ENCODE measurements at places on chromosomes 12 and 14. TPM values are rescaled to one million over a fixed set of nuclear protein-coding genes. Genes with fewer than 3 reads are reported as not detected.

DNA sequence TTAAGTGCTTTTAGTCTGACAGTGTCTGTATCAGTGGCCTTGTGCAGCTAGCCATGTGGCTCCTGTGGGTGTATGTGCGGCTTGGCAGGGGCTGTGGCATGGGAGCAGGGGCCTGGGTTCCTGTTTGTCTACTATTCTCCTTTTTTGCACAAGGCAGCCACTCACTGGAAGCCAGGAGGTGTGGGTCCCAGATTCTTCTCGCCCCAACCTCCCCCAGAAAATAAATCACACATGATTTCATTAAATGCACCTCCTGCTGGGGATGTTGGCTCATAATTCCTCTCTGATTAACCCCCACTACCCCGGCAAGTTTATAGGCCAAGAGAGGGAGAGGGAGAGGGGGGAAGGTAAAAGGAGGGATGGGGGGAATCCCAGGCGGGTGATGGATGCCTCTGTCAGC is 17.6 kb downstream of the CALCOCO1 start:
- no peak overlapping the region for H3K27ac ChIP-seq
- no peaks in the 10 kb centered on the region for H3K36me3 ChIP-seq
- H3K27me3 ChIP-seq, result peaks cover 26% of the 10 kb centered on the region
- no peaks in the 10 kb centered on the region for H3K4me1 ChIP-seq
- DNase-seq, result no peak

DNA sequence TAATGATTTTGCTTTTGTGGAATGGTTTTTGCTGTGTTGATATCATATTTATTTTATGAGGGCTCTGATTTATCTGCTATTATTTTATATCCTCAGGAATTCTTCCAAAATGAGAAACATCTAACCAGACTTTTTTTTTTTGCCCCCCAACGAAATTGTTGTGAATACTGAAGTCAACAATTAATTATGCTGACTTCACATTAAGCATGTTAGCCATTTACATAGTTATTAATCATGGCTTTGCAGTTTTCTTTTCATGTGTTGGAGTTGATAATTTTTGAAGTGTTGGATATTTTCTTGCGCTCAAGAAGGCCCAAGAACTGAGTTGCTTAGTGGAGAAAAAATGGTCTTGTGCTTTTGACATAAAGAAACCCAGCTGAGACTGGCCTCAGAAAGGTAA is 246.6 kb upstream of the CRY1 start:
- peaks cover 10% of the 10 kb centered on the region for H3K4me1 ChIP-seq
- H3K4me3 ChIP-seq, result no peak overlapping the region
- no peak overlapping the region for H3K27ac ChIP-seq
- no peaks in the 10 kb centered on the region for H3K36me3 ChIP-seq

DNA sequence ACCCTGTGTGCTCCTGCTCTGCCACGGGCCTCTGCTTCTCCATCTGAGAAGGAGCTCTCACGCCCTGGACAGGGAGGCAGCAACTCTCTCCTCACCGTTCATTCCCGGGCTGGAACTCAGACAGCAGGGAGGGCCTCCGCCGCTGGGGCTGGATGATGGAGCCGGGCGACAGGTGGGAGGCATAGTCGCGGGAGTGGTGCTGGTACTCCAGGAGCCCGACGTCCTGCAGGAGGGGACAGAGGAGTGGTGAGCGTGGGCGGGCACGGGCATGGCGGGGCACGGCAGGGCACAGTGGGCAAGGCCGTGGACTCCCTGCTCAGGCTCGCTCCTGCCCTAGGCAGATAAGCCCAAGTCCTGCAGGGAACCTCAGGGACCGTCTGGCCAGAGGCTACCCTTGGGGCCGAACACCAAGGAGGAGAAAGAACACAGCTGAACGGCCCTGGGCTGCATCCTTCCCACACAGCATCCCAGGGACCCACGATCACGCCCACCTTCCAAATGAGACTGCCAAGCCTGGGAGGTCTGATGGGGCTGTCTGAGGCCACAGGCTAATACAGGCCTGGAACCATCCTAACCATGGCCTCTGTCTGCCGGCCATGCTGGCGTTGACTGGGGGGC is 81.0 kb downstream of the NCOR2 start:
- H3K36me3 ChIP-seq, result peaks cover 16% of the 10 kb centered on the region
- H3K4me3 ChIP-seq, result no peak overlapping the region
- DNase-seq, result no peak
- H3K4me1 ChIP-seq, result peaks cover 12% of the 10 kb centered on the region
- no peak overlapping the region for H3K27ac ChIP-seq
- no peaks in the 10 kb centered on the region for H3K27me3 ChIP-seq

GRCh38 chr12:12804011-12804410 is 9.1 kb upstream of the DDX47 start:
- H3K4me3 ChIP-seq, result no peak overlapping the region
- no peaks in the 10 kb centered on the region for H3K27me3 ChIP-seq
- DNase-seq, result peak; percentile 29
- no peak overlapping the region for H3K27ac ChIP-seq
- peaks cover 44% of the 10 kb centered on the region for H3K4me1 ChIP-seq

DNA sequence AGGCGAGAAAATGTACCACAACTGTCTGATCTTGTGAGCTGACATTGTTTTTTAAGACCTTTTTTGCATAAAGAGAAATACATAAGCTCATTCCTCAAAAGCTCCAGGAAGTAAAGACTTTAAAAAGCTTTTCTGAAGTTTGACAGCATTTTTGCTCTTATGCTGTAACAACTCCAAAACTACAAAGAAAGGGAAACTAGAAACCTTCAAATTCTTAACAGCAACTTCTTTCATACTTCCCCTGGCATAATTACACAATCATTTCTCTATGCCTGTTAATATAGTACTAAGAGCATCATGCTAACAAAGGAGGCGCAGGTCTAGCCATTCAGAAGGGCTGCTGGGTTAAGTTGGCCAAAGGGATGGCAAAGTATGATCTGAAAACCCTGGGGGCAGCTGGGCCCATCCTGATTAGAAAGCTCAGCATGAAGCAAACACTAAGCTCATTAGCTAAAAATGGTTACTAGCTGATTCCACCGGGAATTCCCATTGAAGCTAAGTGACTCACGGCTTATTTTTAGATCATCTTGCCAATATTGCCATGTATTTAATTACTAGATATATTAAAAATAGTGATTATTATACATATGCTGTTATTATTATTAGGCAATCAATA is 26.1 kb upstream of the ANP32D start:
- H3K36me3 ChIP-seq, result no peaks in the 10 kb centered on the region
- no peak overlapping the region for H3K4me3 ChIP-seq
- H3K27ac ChIP-seq, result no peak overlapping the region
- H3K4me1 ChIP-seq, result no peaks in the 10 kb centered on the region

- no peak overlapping the region for H3K27ac ChIP-seq
- no peaks in the 10 kb centered on the region for H3K36me3 ChIP-seq
- H3K4me1 ChIP-seq, result no peaks in the 10 kb centered on the region
- no peaks in the 10 kb centered on the region for H3K27me3 ChIP-seq
- no peak for DNase-seq
- no peak overlapping the region for H3K4me3 ChIP-seq
These were observed 79.4 kb downstream of the LIN7A start for GRCh38 chr12:80858356-80858755.

- H3K4me3 ChIP-seq, result no peak overlapping the region
- no peaks in the 10 kb centered on the region for H3K27me3 ChIP-seq
- DNase-seq, result no peak
These were observed 59.3 kb downstream of the PPP1R13B start for GRCh38 chr14:103788086-103788485.

DNA sequence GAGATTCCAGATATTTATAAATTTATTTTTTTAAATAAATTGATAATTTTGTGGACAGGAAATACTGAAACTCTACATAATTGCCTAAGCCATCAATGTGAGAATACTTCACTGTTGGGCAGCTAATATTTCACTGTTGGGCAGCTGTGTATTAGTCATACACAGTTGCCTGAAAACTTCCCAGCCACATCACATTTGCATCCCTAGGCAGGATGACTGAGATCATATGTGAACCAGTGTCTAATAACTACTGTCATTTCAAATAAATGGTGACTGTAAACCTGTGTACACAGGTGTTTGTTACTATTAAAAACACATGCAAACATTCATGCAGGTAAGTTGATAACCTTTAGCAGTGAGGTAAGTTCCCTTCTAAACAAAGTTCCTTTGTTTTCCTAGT is 43.9 kb downstream of the TMTC3 start:
- no peak for DNase-seq
- H3K4me1 ChIP-seq, result 0 out of 2 replicates have a peak, but pooled peaks cover 7% of the 10 kb centered on the region
- no peak overlapping the region for H3K4me3 ChIP-seq

DNA sequence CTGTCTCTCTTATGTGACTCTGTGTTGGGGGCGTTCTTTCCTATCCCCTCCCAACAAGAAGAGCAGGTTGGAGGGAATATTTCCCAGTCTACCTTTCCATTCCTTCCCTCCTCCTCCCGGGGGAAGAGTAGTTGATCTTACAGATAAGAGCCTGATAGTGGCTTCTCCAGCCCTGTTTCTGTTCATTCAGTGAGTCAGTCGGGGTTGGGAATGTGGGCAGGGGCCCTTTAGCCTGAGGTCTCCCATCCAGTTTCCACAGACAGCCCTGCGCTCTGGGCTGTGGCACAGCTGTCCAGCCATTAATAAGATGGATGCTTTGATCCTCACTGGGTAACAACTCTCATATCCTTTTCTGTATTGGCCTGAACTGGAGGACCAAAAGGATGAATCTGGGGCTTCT is 18.1 kb upstream of the PPP1R1A start:
- H3K27me3 ChIP-seq, result no peaks in the 10 kb centered on the region
- H3K4me3 ChIP-seq, result no peak overlapping the region
- H3K4me1 ChIP-seq, result no peaks in the 10 kb centered on the region
- no peak for DNase-seq
- H3K36me3 ChIP-seq, result no peaks in the 10 kb centered on the region

- H3K27ac ChIP-seq, result no peak overlapping the region
- peak; percentile 30 for DNase-seq
- no peaks in the 10 kb centered on the region for H3K27me3 ChIP-seq
- no peaks in the 10 kb centered on the region for H3K4me1 ChIP-seq
These were observed 197.5 kb upstream of the TMEM132C start for GRCh38 chr12:128069359-128069997.

- H3K36me3 ChIP-seq, result no peaks in the 10 kb centered on the region
- DNase-seq, result no peak
- H3K4me1 ChIP-seq, result no peaks in the 10 kb centered on the region
- H3K4me3 ChIP-seq, result no peak overlapping the region
- no peak overlapping the region for H3K27ac ChIP-seq
These were observed 113.0 kb downstream of the SEC23A start for GRCh38 chr14:38989922-38990546.

DNA sequence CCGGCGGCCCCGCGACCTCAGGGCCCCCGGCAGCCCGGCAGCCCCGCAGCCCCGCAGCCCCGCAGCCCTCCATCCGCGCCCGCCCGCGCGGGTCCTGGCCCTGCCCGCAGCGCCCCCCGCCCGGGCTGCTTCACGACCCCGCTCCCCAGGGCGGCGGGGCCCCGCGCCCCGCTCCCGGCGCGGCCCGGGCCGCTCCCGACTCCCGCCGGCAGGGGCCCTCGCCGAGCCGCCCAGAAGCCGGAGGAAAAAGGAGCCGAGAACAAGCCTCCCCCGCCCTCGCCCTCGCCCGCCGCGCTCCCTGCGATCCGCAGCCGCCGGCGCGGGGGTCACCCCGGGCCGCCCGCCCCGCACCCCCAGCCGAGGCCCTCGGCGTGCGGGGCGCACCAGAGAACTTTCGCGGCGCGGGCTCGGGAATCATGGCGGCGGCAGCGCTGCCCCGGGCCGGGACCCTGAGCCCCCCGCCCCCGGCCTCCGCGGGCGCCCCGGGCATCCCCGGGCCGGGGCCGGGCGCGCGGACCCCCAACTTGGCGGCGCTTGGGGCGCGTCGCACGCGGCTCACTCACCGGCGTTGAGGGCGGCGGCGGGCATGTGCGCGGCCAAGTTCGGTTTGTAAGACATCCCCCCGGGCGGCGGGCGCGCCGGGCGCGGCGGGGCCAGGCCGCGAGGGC is 521 bp downstream of the CDK2AP1 start:
- peak; percentile 31 for DNase-seq
- peaks cover 23% of the 10 kb centered on the region for H3K4me1 ChIP-seq
- H3K4me3 ChIP-seq, result peak overlapping the region; percentile 95
- peak overlapping the region; percentile 83 for H3K27ac ChIP-seq
- H3K27me3 ChIP-seq, result no peaks in the 10 kb centered on the region

- no peaks in the 10 kb centered on the region for H3K36me3 ChIP-seq
- H3K4me3 ChIP-seq, result no peak overlapping the region
- no peaks in the 10 kb centered on the region for H3K4me1 ChIP-seq
- no peaks in the 10 kb centered on the region for H3K27me3 ChIP-seq
These were observed 234.9 kb upstream of the CAND1 start for GRCh38 chr12:67034110-67034879.

GRCh38 chr12:69438539-69438938 is 31.6 kb upstream of the FRS2 start:
- H3K36me3 ChIP-seq, result no peaks in the 10 kb centered on the region
- no peak overlapping the region for H3K4me3 ChIP-seq
- DNase-seq, result no peak
- H3K27ac ChIP-seq, result no peak overlapping the region

DNA sequence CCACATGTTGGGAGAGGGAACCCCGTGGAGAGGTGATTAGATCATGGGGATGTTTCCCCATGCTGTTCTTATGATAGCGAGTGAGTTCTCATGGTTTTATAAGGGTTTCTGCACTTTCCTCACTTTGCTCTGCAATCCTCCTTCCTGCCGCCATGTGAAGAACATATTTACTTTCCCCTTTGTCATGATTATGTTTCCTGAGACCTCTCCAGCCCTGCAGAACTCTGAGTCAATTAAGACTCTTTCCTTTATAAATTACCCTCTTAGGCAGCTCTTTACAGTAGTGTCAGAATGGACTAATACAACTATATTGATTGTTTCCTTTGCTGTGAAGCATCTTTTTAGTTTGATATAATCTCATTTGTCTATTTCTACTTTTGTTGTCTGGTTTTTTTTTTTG is 13.1 kb upstream of the RASSF9 start:
- H3K27me3 ChIP-seq, result no peaks in the 10 kb centered on the region
- DNase-seq, result no peak
- H3K36me3 ChIP-seq, result no peaks in the 10 kb centered on the region
- no peak overlapping the region for H3K27ac ChIP-seq
- H3K4me1 ChIP-seq, result peaks cover 1% of the 10 kb centered on the region
- no peak overlapping the region for H3K4me3 ChIP-seq

GRCh38 chr12:12480074-12480473 is 82.6 kb downstream of the DUSP16 start:
- peaks cover 33% of the 10 kb centered on the region for H3K36me3 ChIP-seq
- no peak overlapping the region for H3K4me3 ChIP-seq
- H3K27ac ChIP-seq, result no peak overlapping the region
- no peaks in the 10 kb centered on the region for H3K27me3 ChIP-seq
- no peak for DNase-seq

- no peak overlapping the region for H3K27ac ChIP-seq
- H3K27me3 ChIP-seq, result no peaks in the 10 kb centered on the region
- peaks cover 40% of the 10 kb centered on the region for H3K4me1 ChIP-seq
- no peak for DNase-seq
- H3K4me3 ChIP-seq, result no peak overlapping the region
These were observed 168.2 kb upstream of the GZMB start for GRCh38 chr14:24802236-24802635.

Gene TAS2R19
- total RNA-seq, result 0.88 TPM

Gene HDAC7
- total RNA-seq, result 4.6 TPM

Gene RGS6
- total RNA-seq, result not detected

Gene AKAP3
- 0.49 TPM for total RNA-seq

Gene MGP
- total RNA-seq, result not detected

Gene ACSM4
- total RNA-seq, result not detected

Gene TEX52
- not detected for total RNA-seq

Gene ADCY4
- not detected for total RNA-seq
